ENCODE measurements at places on chromosomes 4 and X.

DNA sequence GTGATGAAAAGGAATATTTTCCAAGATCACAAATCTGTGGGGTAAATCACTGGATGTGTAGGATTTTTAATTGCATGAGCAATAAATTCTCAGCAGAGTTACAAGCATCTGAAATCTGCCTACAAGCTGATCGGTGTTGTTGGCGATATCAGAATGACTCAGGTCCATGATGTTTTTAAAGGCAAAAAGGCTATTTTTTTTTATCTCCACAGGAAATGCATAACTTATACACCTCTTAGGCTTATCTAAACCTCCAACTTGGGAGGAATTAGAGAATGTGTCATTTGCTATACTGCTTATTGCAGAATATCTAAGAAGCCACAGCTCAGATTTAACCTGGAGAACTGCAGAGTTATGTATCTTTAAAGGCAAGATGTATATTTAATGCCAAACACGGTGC lies 61.6 kb downstream of the KIT start:
- DNase-seq, result peak; percentile 45

DNA sequence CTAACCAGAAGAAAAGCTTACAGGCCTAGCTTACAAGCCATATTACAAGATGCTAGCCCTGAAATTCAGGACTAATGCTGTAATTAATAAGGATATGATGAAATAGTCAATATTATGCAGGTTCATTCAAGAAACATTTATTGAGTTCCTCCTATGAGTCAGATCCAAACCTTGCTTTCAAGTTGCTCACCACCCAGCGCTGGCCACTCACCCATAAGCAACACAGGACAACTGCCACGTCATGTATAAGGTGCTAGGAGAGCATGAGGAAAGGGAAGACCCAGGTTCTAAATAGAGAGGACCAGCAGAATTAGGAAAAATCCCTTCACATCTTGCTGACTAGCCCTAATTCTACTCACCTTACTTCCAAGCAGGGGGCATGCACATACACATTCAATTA lies 23.3 kb downstream of the MAML3 start:
- DNase-seq, result no peak

- no peak for DNase-seq
Observed at GRCh38 chrX:1398431-1399340, 6.8 kb upstream of the SLC25A6 start.

- DNase-seq, result no peak
Observed at GRCh38 chr4:158588777-158589176, 67.1 kb downstream of the RXFP1 start.

DNA sequence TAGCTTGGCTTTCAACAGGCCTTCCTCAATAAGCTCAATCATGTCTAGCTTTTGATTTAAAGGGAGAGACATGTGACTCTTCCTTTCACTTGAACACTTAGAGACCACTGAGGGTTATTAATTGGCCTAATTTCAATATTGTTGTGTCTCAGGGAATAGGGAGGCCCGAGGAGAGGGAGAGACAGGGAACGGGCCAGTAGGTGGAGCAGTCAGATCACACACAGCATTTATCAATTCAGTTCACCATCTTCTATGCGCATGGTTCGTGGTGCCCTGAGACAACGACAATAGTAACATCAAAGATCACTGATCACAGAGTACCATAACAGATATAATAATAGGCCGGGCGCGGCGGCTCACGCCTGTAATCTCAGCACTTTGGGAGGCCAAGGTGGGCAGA lies 17.8 kb downstream of the ZNF81 start:
- DNase-seq, result peak; percentile 60

DNA sequence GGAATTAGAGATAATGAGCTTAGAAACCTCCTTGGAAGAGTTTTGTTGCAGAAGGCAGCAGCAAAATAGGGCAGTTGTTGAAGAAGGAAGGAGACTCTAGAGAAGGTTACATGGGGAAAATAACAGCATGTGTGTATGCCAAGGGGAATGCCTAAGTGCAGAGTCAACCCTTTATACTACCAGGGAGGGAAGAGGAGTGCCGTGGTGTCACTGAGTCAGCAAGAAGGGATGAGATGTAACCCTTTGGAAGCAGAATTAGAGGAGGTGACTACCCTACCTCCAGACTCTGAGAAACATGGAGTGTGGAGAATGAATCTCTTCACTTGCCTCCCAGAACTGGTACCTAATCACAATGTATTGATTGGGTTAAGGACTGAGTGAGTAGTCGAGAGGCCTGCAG lies 6.7 kb upstream of the GABRE start:
- DNase-seq, result no peak

- peak; percentile 15 for DNase-seq
Observed at GRCh38 chr4:140018931-140019618, 134.9 kb downstream of the MAML3 start.

GRCh38 chrX:21934414-21934813 lies 6.1 kb upstream of the SMS start:
- no peak for DNase-seq

DNA sequence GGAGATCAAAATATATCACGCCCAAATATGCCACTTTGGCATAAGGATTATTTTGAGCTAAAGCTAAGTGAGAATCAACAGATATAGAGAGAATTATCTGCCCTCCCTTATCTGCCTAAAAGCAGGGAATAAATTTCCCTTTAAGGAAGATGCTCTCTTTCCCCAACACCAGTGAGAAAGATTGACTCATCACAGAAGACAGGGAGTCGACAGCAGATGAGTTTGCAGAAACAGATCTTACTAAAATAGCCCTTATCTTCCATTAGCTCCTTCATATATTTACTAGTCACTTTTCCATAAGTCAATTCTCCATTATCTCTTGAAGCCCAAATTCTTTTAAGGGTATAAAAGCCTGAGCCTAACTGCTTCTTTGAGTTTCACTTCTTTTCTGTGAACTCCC lies 156.6 kb downstream of the CAMK2D start:
- DNase-seq, result no peak

DNA sequence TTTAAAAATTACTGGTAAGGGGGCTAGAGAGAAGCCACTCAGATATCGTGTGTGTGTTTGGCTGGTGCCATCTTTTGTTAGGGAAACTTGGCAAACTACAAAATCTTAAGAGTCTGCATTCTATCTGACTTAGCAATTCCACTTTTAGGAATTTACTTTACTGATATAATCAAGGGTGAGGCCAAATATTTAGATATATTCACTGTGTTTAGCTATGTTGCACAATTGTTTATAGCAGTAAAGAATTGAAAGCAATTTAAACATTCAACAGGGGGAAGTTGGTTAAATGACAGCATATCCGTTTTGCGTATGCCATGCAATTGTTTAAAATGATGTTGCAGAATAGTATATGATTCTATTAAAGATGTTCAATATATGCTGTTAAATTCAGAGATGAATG lies 6.4 kb upstream of the HERC3 start:
- DNase-seq, result no peak

- no peak for DNase-seq
Observed at GRCh38 chrX:153950127-153950526, 5.7 kb upstream of the RENBP start.

- DNase-seq, result no peak
Observed at GRCh38 chr4:123507376-123507775, 110.8 kb downstream of the SPRY1 start.

DNA sequence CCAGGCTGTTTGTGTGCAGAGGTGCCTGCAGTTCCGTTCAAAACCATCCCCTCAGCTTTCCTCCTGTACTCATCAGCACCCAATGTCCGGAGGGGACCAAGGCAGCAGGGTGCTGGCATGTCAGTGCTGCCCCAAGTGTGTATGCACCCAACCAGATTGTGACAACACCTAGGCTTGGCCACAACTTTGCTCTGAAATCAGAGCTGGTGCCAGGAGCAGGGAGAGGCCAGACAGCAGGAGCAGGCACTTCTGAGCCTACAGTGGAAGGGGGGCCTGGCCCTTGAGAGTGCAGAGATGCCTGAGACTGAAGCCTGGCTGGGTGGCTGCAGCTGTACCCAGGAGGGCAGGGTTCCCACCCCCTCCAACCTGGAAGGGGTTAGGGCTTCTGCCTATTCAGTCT lies 56.5 kb upstream of the RASGEF1B start:
- DNase-seq, result no peak

DNA sequence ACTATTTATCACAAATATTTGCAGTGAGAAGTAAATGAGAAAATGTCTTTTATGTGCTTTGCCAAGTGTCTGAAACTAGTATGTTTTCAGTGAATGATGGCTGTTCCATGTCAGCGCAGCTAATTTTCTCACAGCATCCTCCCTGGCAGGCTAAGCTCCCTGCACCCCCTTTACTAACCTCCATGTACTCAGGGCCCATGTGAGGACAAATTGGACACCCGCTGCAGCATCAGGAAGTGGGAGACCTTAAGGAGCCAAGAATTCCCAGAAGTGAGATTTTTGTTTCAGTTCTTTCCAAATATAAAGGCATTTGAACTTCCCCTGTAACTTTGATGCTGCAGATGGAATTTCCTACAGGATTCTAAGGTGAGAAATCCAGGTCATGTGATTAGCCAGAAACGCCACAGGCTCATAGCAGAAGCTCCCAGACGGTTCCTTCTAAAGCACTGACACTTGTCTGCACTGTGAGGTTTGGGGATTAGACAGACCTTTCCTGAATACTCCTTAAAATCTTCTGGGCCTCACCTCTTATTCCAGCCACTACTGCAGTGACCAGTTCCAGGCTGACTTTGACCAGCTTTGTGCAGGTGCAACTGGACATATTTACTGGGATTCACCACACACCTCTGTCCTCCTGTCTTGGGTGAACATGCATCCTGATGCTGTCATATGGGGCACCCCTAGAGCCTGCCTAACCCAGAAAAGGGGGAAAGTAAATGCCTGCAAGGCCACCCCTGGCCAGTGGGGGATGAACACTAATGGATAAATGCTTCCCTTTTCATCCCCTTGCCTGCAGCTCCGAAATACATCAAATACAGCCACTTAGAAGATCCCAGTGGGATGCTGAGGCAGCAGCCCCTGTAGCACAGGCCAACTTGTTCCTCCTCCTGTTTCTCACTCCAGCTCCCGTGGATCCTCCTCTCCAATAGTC lies 45.9 kb downstream of the LGI2 start:
- DNase-seq, result no peak

DNA sequence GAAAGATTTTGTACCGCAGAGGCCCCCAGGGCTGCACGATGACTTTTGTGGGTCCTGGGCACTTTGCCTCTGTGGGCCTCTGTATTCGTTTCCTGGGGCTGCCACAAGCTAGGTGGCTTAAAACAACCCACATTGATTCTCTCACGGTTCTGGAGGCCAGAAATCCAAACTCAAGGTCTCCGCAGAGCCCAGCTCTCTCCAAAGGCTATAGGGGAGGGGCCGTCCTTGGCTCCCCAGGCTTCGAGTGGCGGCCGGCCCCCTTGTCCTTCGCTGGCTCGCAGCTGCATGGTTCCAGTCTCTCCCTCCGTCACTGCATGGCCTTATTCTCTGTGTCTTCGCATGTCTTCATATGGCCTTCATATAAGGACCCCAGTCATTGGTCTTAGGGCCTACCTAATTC lies 241.2 kb downstream of the EVC2 start:
- no peak for DNase-seq

DNA sequence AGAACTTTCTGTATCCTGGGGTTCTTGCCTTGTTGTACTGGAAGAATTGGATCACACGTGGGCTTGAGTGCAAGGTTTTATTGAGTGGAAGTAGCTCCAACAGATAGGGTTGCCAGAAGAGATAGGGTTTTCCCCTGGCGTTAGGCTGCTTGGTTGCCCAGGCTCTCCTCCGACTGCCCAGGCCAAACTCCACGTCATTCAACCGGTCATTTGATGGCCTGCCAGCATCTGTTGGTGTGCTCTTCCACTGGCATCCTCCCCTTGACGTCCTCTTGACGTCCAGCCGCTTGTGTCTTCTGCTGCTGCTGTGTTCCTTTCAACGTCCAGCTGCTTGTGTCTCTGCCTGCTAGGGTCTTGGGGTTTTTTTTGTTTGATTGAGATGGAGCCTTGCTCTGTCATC lies 340.3 kb upstream of the ZCCHC13 start:
- no peak for DNase-seq

DNA sequence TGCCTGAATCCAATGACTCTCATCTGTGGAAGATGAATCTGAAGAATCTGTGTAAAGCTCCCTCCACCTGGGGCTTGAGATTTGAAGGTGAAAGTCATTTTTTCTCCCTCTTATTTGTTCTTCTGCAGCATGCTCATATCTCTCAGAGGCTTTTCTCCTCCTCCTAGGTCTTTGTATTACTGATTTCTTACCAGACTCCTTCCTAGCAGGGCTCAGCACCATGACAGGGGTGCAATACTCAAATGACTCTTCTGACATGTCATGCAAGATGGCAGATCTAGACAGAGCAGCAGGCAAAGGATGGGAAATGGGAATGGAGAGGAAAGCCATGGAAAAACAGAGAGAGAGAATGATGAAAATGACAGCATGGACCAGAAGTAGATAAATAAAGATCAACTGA lies 118.3 kb downstream of the TMA16 start:
- DNase-seq, result no peak

DNA sequence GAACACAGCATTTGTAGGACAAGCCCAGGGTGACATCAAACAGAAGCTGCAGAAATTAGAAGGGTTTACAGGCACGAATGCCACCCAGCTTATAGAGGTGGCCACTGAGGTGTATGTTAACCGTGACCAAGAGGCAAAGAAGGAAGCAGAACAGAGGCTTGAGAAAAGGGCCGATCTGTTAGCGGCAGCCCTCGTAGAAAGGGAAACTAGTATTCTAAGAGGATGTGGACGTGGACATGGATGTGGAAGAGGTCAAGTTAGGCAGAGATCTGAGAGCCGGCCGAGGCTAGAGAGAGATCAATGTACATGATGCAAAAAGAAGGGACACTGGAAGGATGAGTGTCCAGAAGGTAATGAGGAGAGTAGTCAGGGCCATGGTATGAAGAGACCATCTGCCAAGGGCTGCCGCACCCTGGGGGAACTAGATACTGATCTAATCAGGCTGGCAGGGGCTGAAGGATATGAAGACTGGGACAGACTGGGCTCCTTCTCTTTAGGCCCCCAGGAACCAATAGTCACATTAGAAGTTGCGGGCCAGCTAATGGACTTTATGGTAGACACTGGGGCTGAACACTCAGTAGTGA lies 27.5 kb downstream of the LIAS start:
- no peak for DNase-seq

GRCh38 chr4:95272036-95272435 lies 276.7 kb downstream of the UNC5C start:
- DNase-seq, result no peak

GRCh38 chr4:112516471-112517066 lies 589 bp upstream of the NEUROG2 start:
- no peak for DNase-seq

- peak; percentile 69 for DNase-seq
Observed at GRCh38 chrX:107726816-107727534, 48.6 kb downstream of the TSC22D3 start.

DNA sequence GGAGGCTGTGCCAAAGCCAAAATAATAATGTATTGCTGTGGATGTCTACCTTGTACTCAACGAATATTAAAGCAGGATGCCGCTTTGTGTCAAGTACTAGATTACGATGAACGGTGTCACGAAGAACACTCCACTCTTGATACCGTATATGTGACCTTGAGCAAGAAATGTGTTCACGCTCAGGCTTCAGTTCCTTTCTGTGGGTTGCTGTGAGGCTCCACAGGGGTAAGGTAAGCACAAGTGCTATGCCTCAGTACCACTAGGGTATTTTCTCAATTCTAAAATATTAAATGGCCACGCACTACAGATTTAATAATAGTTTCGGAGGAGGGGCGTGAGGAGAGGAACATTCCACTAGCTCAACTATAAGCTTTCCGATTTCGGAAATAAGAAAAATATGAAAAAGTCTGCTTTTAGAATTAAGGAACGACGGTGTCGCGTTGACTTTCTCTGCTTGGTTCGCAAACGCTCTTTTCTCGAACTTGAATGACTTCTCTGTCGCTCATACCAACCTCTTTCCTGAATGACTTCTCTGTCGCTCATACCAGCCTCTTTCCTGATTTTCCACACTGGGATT lies 607 bp upstream of the SCOC start:
- DNase-seq, result peak; percentile 69
